Transverse colon (tissue), 4 donors: ENCODE measurements at places on chromosomes 7 and 10. TPM values are rescaled to one million over a fixed set of nuclear protein-coding genes. Genes with fewer than 3 reads are reported as not detected.

- peak; percentile 12 for DNase-seq
These were observed 140.8 kb upstream of the NFE2L3 start for GRCh38 chr7:26011039-26011696.

DNA sequence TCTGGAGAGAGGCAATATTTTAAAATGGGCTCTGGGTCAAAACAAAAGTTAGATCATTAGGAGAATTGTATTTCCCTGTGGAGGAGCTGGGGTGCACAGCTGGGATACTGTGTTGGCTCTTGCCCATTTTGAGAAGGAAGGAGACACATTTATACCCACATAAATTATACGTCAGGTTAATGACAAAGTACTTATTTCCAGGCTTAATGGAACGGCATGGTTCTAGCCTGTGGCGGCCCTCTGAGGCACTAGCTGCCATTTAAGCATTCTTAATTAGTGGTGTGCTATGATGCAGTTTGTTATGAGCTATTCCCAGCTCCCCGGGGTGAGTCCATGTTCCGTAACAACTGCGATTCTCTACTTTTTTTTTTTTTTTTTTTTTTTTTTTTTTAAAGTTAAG, 193.5 kb downstream of the SEC23IP start:
- DNase-seq: no peak

The ANXA8 gene
- total RNA-seq: 0.60 TPM

The OIT3 gene
- 0.27 TPM for total RNA-seq

DNA sequence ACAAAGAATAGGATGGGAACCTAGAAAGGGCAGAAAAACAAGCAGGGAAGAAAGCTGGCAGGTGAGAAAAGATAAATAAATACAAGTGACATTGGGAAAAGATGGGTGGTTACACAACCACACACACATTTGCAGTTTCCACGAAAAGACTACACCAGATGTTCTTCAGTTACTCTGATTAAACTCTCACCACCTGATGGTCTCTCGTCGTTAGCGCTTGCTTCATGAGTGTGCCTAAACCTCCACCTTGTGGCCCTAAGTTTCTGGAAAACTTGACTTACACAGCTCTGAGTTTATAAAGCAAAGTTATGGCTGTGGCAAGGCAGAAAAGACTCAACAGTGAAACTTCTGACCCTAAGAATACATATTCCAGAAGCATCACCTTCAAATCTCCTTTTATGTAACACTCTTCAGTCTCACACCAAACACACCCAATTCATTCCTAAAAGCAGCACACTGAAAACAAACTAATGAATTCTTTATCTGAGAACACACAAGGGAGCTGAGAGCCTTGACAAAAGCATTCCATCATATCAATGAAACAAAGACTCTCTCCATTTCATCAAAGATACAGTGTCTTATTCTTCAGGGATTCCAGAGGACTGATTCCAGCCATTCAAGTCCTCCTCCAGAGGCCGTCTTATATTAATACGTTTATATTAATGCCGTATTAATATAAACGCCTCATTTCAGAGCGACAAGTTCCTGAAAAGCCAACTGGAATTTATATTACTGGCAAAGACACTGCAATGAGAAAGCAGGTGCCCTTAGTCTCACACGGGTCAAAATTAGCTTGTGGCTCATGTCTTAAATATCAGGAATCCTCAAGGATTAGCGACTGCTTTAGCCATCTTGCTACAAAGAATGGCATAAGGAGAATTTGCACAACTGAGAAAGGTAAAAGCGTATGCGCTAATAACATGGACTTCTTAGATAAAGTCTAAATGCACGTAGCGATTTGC, 77.6 kb downstream of the RNF216 start:
- DNase-seq: no peak

- DNase-seq: peak; percentile 83
These were observed 25.7 kb upstream of the PDCD4 start for GRCh38 chr10:110845756-110846620.

The KCNMA1 gene
- 78.1 TPM for total RNA-seq

The SCD gene
- total RNA-seq: 16.1 TPM

The SLC37A3 gene
- total RNA-seq: 132 TPM

The GRM3 gene
- total RNA-seq: not detected

DNA sequence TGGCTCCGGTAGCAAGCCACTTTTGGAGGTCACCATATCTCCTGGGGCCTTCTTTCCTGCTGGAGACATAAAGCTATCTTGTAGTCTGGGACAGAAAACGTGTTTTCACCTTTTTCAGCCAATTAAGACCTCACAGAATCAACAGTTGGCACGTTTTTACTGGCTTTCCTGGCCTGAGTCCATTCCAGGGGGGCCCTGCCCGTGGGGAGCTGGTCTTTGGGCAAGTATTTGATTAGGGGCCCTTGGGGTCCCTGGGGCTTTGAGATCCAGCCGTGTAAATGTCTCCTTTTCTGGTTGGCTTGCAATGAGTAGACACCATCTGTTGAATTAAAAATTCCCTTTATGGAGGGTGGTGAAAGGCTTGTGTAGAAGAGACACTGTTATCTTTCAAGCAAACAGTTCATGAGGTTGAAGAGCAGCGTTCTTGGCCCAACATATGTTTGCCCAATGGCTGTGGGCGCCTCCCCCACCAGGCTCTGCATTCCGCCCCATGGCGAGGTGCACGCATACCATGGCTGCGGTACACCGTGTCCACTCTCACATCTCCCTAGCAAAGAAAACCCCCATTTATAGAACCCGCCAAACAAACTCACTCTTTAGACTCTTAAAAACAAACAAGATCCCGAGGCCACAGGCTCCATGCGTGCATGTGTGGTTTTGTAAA, 593.2 kb downstream of the LRMDA start:
- no peak for DNase-seq

DNA sequence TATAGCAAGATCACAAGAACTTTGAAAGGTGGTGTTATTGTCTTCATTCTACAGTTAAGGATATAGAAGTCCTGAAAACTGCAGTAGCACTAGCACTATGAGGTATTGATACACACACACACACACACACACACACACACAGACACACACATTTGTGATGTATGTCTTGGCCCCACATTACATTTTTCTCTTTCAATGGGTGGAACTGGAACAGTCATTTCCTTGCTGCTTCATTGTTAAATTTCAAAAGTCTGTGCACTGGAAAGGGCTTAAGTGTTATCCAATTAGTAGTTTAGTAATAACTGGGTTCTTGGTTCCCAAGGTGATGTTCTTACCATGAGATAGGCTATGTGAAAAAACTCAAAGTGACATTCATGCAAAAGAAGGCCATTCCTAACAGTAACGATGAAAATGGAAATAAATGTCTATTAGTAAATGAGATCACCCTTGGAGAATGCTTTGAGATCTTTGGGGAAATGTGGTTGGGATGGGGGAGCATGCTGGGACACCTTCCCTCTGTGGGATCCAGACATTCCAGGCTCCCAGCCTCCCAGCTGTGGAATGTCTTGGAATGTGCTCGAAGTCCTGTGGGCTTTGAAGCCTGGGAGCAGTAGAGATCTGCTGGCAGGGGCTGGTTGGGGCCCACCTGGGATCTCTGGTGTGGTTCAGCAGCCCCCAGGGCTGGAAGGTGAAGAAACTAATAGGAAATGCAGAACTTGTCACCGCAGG, 37.4 kb upstream of the CALD1 start:
- DNase-seq: no peak

DNA sequence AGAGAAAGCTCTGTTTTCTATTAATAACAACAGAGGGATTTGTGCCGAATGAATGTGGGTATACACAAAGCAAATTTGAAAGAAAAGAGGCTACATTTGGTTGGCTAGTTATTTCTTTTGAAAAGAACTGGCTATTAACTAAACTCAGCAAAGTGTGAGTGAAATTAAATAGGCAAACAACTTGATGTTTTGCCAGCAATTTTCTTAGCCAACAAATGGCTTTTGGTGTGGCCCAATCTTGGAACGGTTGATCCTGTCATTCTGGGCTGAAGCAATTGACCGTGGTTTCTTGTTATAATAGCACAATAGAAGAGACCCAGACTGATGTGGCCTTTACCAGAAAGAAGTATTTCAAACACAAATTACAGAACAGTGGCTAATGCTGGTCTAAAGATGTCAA, 898.6 kb downstream of the KCNMA1 start:
- DNase-seq: no peak

DNA sequence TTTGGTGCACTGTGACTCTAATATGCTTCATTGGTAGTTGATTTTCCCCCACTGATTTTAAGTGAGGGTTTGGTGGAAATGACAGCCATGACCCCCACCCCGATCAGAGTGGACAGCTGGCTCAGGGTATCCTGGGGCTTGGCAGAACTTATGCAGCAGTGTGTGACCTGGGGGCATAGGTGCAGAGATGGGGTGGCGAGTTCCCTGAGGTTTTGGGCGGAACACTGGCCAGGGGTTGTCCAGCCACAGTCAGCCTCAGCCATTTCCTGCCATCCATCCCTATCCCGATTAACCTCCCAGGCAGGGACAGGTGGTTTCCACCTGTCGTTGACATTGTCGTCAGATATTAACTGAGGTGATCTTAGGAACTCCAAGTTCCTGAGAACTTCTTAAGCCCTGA, 155.8 kb upstream of the CHST15 start:
- peak; percentile 2 for DNase-seq

The STEAP4 gene
- 7.6 TPM for total RNA-seq

The VSTM2A gene
- total RNA-seq: 7.2 TPM

GRCh38 chr7:22094413-22095342, 149.0 kb upstream of the CDCA7L start:
- no peak for DNase-seq

The NPSR1 gene
- not detected for total RNA-seq

DNA sequence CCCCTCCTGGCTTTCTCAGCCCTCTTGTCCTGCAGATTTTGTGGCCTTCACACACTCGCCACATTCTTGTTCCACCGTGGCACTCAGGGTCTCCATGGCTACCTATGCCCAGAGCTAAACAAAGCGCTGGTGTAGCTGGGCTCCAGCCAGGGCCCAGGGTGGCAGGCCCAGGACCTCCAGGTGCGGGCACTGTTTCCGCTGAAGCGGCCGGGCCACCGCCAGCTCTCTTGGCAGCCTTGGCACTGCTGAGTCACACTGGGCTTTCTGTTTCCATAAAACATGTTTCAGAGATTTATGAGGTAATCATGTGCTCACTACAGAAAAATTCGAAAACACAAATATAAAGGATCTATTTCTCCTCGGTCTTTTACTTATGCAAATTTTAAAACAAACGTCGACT, 51.3 kb downstream of the AOC1 start:
- peak; percentile 82 for DNase-seq

GRCh38 chr7:106069471-106070200, 42.5 kb downstream of the SYPL1 start:
- DNase-seq: no peak
